Neuronal stem cell (in vitro differentiated cells): ENCODE measurements at places on chromosomes 16 and 17.

DNA sequence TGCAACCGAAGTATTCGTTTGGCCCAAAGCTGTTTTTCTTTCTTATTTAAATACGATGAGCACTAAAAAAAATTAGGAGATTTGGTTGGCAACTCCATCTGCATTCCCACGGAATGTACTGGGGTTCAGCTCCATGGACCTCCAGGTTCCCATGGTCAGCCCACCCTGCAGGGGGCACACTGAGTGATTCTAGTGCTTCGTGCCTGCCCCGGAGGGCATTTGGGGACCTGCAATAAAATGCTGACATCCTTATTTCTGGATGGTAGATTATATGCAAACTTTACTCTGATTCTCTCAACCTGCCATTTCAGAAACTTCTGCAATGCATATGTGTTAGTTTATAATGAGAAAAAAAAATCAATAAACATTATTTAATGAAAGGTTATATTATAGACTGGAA, 339.4 kb downstream of the XYLT1 start:
- no peak overlapping the region for H3K27ac ChIP-seq
- H3K27me3 ChIP-seq: no peaks in the 10 kb centered on the region
- no peak for DNase-seq
- H3K36me3 ChIP-seq: peaks cover 2% of the 10 kb centered on the region

DNA sequence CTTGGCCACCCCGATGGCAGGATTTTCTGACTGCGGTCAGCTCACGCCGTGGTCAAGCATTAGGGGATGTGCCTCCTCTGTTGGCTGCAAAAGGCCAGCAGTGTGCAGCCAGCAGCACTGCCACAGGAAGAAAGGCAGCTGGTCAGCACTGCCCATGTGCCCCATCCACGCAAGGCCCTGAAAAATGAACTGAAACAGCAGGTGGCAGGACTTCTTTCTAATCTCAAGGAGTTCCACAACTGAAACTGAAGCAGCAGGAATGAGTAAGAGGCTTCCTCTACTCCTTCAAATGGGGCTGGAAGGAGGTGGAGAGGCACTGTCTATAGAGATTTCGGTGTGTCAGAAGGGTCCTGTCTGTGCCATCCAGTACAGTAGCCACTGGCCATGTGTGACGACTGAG, 3.2 kb downstream of the ZNF500 start:
- no peaks in the 10 kb centered on the region for H3K27me3 ChIP-seq
- DNase-seq: no peak
- peaks cover 28% of the 10 kb centered on the region for H3K36me3 ChIP-seq
- H3K27ac ChIP-seq: no peak overlapping the region
- no peak overlapping the region for H3K4me3 ChIP-seq
- peaks cover 6% of the 10 kb centered on the region for H3K4me1 ChIP-seq

DNA sequence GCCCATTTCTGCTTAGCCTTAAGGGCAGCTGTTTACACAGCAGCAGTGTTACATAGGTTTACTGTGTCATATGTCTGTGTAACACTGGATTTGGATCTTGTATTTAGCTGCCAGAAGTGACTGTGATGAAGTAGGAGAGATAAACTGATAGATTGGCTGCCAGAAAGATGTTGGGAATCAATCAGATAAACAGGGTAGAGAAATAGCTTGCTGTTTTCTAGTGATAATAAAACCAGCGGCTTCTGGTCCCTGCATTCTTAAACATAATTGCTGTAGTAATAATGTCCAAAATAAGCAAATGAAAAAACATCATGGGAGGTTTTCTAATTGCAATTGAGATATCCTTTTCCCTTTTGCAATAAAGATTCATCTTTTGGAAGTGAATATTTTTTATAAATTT, 68.7 kb downstream of the AATF start:
- no peak for DNase-seq
- H3K27ac ChIP-seq: no peak overlapping the region
- no peaks in the 10 kb centered on the region for H3K27me3 ChIP-seq
- peaks cover 1% of the 10 kb centered on the region for H3K36me3 ChIP-seq
- H3K4me3 ChIP-seq: no peak overlapping the region
- H3K4me1 ChIP-seq: peaks cover 5% of the 10 kb centered on the region

DNA sequence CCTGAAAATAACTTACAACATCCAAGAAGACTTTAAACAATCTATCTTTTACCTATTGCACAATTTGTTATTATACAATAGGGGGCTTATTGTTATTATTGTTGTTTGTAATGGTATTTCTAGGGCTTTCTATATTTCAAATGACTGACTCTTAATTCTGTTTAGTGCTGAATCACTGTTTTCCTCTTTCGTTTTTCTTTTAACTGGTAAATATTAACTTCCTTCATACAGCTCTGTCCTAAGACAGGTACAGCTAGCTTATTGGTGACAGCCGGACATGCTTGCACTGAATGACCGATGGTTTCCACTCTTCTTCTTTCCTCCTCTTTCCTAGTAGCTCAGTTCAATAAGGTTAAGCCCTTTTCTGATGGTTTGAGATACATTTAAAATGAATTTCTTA, 11.6 kb downstream of the KRTAP9-7 start:
- no peak for DNase-seq
- H3K4me1 ChIP-seq: peaks cover 2% of the 10 kb centered on the region
- H3K4me3 ChIP-seq: no peak overlapping the region
- no peak overlapping the region for H3K27ac ChIP-seq

DNA sequence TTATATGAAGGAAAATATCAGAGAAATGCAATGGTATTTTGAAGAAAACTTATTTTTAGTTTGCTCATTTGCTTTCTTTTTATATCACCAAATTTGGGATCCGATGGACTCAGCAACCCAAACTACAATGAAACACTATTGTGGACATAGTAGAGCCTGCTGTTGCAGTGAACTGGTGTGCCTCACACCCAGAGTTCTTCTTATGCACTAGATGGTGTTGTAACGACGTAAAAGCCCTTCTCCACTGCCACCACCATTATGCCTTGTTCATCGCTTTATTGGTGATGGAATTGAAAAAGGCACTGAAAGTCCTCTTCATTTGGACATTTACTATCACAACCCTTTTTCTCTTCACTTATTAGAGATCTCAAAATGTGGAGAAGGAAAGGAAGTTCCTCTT, 381.3 kb downstream of the CDH8 start:
- no peak for DNase-seq
- H3K36me3 ChIP-seq: peaks cover 2% of the 10 kb centered on the region
- no peaks in the 10 kb centered on the region for H3K27me3 ChIP-seq
- H3K4me3 ChIP-seq: no peak overlapping the region
- H3K4me1 ChIP-seq: peaks cover 3% of the 10 kb centered on the region
- no peak overlapping the region for H3K27ac ChIP-seq

DNA sequence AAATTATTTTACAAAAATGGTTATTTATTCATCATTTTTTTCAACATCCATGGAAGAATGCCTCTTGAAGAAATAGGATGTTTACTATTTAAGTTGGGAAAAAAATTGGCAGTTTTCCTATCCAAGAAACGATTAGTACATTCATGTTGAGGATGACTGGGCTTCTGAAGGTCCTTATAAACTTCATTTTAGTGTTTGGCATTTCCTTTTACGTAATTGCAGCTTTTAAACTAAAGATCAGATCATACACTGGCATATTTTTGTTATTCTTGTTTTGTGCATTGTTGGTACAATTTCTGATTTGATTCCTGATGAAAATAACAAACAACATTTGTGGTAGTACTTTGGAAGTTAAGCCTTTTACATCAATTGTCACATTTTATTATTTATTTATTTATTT, 11.5 kb downstream of the KCNJ16 start:
- H3K4me1 ChIP-seq: no peaks in the 10 kb centered on the region
- DNase-seq: no peak
- no peak overlapping the region for H3K27ac ChIP-seq
- no peak overlapping the region for H3K4me3 ChIP-seq
- no peaks in the 10 kb centered on the region for H3K27me3 ChIP-seq
- no peaks in the 10 kb centered on the region for H3K36me3 ChIP-seq

DNA sequence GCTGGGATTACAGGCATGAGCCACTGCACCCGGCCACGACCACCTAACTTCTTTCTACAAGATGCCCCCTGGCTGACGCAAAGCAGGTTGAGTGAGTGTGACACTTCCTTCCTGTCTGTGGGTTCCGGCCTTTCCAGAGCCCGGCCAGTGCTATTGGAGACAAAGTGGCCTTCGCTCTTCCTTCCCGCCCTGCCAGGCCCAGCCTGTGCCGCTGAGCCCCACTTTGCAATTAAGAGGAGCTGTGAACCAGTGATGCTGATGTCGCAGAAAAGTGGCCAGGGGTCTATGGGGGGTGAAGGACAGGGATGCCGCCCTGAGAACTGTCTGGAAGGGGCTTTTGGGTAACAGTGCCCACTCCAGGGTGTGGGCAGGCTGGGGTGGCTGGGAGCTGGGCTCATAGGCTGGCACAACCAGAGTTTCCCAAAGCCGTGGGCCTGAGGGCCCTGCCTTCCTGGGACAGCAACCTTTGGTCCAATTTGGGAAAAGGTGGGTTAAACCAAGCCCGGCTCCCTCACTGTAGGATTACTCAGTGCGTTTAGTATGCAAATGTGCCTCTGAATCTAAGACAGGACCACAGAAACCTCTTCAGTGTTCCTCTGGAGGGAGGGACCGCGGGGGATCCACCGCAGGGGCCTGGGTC, 174.9 kb downstream of the SEC14L1 start:
- H3K27ac ChIP-seq: no peak overlapping the region
- H3K27me3 ChIP-seq: no peaks in the 10 kb centered on the region
- H3K4me3 ChIP-seq: no peak overlapping the region
- no peaks in the 10 kb centered on the region for H3K36me3 ChIP-seq

DNA sequence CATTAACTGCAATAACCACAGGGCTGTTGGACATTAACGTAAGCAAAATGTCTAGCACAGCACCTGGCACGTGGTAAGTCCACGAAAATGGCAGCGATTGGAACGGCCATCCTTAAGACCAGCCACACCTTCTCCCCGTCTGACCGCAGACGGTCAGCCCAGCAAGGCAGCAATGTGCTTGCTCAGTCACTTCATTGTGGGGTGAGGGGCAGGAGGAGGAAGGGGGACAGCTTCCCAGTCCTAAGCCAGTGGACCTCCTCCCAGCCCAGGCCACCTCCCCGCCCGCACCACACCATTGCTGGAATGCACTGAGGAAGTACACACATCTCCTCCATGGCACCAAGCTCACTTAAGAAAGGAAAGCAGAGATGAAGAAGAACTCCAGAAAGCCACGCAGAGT, 8.6 kb upstream of the MYLK3 start:
- H3K27me3 ChIP-seq: no peaks in the 10 kb centered on the region
- H3K36me3 ChIP-seq: no peaks in the 10 kb centered on the region
- no peak overlapping the region for H3K27ac ChIP-seq
- H3K4me3 ChIP-seq: no peak overlapping the region
- peaks cover 11% of the 10 kb centered on the region for H3K4me1 ChIP-seq
- no peak for DNase-seq

DNA sequence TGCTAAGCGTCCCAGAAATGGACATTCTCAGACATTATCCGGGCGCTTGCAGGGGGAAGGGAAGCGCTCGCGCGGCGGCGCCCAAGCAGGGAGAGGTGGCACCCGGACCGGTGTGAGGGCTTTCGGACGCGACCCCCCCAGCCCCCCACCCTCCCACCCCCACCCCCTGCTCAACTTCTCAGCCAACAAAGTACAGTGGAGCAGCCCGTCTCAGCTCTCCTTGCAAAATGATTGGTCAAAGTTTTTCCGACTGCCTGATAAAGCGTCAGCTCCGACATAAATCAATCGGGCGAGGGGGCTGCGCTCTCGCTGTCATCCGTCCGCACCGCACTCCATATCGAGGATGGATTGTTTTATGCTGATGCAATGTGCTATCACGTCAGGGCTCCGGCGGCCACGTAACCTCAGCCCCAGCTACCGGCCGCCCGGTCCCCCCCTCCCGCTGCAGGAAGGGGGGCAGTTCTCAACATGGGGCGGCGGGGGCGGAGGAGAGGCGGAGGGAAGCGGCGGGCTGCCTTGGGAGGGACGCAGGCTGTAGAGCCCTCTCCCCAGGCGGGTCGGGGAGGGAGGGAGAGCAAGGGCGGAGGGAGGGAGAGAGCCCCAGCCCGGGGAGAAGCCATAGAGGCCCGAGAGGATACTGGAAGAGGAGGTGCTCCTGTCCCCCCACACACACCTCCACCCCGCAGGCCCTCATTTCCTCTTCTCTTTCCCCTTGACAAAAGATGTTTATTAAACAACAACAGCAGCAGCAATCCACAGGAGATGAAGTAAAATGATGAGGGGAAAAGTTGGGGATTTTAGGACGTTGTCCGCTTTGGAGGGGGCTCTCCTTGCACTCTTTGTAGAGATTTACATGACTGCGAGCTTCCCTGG, at the start of gene HOXB9:
Gene HOXB9, minus strand, starts transcription at position 114 of the 873 bp plus-strand sequence. Its CDS starts 89 bp downstream, at position 25.
- H3K4me1 ChIP-seq: no peaks in the 10 kb centered on the region
- no peaks in the 10 kb centered on the region for H3K36me3 ChIP-seq
- H3K27me3 ChIP-seq: peaks cover 99% of the 10 kb centered on the region
- H3K4me3 ChIP-seq: peak within 1 kb of the TSS; percentile 21

DNA sequence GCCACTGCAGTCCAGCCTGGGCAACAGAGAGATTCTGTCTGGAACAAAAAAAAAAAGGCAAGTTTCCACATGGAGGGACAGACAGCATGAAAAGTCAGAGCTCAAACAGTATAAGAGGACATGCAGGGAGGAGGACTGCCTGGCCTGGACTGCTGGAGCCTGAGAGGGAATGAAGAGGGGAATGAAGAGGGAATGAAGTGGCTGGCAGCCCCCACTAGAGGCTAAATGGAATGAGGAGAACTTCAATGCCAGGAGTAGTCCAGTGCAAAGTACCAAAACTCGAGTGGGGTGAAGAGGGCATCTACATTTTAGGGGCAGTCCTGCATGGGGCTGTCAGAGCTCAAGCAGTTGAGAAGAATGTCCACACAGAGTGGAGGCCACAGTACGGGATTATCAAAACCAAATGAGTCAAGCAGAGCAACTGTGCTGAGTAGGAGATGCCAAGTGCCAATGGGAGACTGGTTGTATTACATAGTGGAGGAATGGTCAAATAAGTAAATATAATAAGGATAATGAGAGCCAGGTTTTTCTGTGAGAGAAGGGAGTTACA, 22.9 kb downstream of the IKZF3 start:
- H3K36me3 ChIP-seq: no peaks in the 10 kb centered on the region
- no peaks in the 10 kb centered on the region for H3K4me1 ChIP-seq
- no peak for DNase-seq
- H3K27ac ChIP-seq: no peak overlapping the region
- H3K4me3 ChIP-seq: no peak overlapping the region

DNA sequence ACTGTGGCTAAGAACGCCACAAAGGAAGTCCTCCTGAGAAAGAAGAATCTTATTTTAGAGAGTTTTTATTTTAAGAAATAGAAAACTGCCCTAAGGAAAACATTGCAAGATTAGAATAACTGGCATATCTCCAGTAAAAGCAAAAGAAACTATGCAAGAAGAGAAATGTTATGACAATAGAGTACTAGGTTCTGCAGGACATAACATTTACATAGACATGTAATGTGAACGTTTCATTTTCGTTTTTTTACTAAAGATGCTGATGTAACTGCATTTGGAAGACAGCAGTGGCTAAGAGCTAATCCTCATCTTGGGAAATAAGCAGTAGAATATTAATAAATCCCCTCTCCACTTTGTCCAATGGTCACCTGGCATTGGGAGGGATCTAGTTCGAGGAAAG, 7.8 kb upstream of the ASGR2 start:
- DNase-seq: no peak
- no peaks in the 10 kb centered on the region for H3K27me3 ChIP-seq
- no peak overlapping the region for H3K4me3 ChIP-seq
- no peak overlapping the region for H3K27ac ChIP-seq
- no peaks in the 10 kb centered on the region for H3K4me1 ChIP-seq
